ENCODE measurements at places on chromosomes 11 and 22.

- DNase-seq, result no peak
Measured at GRCh38 chr22:41431656-41432055, 14.9 kb downstream of the TOB2 start.

GRCh38 chr11:60942970-60943565, 8.9 kb downstream of the SLC15A3 start:
- DNase-seq, result no peak

GRCh38 chr11:7670641-7671040, 2.7 kb downstream of the CYB5R2 start:
- no peak for DNase-seq

DNA sequence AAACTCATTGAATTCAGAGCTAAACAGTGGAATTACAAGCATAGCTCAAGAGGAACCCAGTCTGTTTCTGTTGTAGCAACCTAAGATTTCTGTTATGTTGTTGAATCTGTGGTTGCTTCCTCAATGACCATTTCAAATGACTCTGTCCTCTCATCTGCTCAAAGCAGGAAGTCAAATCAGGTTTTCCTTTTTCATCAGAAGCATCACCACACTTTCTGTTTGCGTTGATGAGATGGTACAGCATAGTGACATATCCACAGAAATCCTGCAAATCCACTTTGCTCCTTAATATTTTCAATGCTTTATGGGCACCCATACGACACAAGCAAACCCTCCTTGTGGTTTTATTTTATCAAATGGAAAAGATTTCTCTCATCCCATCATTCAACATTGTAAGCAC, 12.6 kb upstream of the UCP2 start:
- no peak for DNase-seq

DNA sequence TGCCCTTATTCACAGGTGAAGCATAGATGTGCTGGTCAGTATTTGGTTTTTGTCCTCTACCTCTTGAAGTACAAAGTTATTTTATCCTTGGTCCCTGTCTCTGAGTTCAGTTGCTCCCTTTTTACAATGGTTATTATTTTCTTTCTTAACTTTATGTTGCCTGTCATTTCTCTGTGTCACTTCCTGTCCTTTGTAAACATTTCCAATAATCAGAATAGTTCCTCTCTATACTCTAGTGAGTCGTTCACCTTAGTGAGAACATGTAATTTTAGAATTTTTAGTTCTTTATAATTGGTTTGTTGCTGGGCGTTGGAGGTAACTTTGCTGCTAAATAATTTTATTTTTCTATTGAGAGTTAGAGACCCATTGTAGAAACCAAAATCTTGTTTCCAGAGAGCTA, 16.0 kb downstream of the CSTPP1 start:
- DNase-seq, result no peak

- DNase-seq, result no peak
Measured at GRCh38 chr22:20191000-20191515, 40.2 kb upstream of the CCDC188 start.

DNA sequence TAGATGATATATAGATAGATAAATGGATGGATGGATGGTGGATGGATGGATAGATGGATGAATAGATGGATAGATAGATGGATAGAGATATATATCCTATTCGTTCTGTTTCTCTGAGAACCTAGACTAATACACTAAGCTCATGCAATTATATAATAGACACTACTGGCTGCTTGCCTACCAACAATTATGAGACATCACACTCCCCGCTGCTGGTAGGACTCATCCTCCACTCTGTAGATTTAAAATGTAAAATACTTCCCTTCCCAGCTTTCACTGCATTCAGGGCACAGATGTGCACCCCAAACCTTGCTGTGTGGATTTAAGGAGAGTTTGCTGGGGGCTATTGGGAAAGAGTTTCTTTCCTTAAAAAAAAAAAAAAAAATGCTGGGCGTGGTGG, 28.3 kb upstream of the RCN1 start:
- DNase-seq, result no peak

DNA sequence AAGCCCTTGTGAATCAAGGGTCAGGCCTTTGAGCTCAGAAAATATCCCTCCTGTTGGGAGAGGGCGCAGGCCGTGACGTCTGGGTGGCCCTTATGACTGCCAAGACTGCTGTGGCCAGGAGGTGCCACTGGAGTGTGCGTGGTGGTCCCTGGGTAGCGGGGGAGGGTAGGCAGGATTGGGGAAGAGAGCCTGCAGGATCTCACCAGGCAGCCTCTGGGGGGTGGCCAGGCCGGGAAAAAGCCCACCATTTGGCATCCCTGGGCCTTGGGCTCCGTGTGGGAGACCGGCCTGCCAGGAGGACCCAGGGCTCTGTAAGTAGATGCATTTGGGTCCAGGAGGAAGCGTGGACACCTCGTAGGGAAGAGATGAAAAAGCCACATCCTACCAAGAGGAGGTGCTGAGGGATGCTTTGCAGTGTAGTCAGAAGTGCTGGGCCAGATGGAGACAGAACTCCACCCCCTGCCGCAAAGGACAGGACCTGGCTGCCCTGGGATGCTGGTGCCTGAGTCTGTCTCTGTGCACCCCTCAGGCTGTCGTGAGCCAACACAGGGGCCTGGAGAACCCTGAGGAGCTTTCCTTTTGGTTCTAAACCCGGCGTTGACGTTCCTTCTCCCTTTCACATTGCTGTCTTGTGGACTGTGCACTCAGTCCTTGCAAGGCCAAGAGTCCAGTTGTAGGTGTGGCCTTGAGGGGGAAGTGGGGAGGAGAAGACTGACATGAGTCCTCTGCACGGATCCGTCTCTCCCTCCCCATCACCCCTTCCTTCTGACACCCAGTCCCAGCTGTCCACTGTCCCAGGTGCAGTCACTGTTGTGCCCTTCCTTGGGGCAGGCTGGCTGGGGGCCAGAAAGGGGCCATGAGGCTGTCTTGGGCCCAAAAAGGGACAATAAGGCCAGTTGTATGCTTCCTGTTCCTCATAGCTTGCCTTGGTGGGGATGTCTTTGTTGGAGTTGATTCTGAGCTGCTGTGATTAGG, 12.7 kb upstream of the MIEF1 start:
- DNase-seq, result no peak

GRCh38 chr11:19660076-19660475, 52.6 kb upstream of the NAV2 start:
- no peak for DNase-seq

GRCh38 chr11:130769782-130770535, 146.3 kb downstream of the SNX19 start:
- no peak for DNase-seq

DNA sequence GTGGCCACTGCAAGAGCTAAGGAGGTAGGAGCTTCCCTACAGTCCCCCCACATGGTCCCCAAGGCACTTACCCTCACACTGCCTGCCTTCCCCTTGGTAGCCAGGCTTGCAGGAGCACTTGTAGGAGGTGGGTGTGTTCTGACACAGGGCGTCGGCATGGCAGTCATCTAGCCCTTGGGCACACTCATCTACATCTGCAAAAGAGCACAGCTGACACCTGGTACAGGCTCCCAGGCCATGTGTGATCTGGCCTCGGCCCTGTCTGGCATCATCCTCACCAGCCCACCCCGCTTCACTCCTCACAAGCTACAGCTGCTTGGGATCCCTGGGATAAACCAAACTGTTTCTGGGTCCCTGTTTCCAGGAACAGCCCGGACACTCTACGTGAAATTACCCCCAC, 1.8 kb downstream of the SCUBE2 start:
- no peak for DNase-seq

- DNase-seq, result no peak
Measured at GRCh38 chr11:110327508-110327907, 31.1 kb upstream of the RDX start.

DNA sequence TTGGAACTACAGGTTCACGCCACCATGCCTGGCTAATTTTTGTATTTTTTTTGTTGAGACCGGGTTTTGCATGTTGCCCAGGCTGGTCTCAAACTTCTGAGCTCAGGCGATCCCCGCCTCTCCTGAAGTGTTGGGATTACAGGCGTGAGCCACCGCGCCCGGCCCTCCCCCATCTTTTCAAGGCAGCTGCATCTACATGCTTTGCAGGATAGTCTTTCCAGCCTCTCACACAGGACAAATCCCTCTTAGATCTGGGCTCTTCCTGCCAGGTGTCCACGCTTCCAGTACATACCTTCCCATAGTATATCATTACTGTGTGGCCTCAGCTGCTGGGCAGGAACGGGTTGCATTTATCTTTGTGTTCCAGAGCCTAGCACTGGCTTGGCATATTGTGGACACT, 49.7 kb downstream of the C11orf96 start:
- no peak for DNase-seq

DNA sequence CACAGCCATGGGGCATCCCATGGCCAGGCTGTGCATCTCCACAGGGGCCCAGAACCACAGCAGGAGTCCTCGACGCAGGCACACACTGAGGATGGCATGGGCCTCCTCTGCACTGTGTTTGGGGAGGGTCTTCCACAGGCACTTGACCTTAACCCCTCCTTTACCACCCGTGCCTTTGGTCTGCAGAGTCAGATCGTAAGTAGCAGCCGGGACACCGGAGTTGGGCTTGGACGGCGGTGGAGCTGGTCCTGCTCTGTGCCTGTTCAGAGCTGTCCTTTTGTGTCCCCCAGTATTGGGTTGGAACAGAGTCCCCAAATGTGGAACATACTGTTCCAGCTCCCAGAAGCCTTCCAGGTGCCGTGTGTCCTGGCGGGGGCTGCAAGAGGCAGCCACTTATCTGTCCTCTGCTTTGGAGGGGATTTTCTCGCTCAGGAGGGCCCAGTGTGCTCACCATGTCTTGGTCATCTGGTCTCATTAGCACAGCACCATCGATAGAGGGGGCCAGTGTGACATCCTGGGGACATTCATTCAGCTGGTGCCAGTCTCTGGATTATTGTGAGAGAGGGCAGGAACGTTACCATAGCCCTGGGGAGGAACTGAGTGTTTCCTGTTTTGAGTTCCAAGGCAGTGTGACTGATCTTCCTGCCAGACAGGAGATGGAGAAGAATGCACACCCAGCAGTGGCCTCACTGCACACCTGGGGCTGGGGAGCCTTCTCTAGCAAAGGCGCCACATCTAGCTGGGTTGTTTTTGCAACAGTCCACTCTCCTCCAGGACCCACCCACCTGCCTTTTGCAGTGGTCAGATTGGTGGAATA, 12.4 kb downstream of the CRELD2 start:
- DNase-seq, result no peak

- no peak for DNase-seq
Measured at GRCh38 chr11:62452261-62452660, 33.4 kb downstream of the SCGB1A1 start.

GRCh38 chr22:33321466-33321865, 263.3 kb upstream of the SYN3 start:
- DNase-seq, result no peak

DNA sequence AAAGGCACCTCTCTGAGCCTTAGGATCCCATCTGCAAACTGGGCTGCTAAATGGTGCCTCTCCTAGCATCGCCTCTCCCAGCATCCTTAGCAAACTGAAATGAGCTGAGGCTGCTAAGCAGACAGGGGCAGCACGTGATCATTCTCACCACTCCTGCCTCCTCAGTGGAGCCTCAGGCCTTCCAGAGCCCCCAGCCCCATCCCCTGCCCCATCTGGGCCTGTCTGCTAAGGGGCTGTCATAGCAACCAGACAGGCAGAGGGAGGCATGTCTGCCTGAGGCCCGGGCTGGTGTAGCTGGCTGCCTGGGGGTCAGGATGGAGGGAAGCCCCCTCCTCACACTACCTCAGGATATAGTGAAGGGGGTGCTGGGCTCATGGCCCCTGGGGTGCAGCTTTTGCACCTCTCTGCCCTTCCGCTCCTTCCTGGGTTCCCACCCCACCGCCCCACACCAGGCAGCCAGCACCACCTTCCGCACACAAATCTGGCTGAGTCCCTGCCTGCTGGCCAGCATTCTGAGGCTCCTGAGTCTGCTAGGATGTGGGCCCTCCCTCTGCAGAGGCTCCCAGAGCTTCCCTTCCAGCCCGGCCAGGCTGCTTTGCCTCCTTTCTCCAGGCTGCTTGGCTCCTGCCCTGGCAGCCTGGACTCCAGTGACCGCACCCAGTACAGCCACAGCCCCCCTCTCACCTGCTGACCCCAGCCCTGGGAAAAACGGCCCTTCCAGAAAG, 47.5 kb upstream of the TTLL12 start:
- DNase-seq, result no peak

GRCh38 chr22:47692811-47693210, 930.4 kb downstream of the TBC1D22A start:
- no peak for DNase-seq

DNA sequence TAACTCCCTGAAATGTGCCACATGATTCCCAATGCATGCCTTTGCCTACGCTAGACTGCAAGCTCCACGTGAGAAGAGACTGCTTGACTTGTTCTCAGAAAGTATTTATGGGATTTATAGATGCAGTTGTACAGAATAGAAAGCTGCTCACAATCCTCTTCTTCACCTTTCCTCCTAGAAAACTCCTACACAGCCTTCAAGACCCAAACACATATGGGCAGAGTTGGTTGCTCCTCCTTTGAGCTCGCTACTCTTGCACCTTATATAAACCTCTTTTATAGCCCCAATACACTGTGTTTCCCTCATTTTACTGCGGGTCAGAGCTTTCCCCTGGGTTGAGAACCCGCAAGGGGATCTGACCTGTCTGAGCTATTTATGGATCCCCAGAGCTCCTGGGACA, 16.4 kb downstream of the C1QTNF6 start:
- no peak for DNase-seq

DNA sequence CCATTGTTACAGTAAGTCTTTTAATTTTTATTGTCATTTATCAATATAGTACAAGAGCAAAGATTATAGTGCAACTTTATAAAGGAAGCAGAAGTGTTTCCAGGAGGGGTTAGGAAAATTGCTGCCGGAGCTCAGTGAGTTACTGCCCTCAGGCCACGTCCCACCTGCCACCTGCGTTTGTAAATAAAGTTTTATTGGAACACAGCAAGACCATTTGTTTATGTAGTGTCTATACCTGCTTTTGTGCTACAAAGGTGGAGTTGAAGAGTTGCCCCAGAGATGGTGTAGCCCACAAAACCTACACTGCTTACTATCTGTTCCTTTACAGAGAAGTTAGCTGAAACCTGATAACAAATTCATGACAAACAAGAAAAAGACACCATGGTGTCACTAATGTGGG, 437.8 kb upstream of the B3GAT1 start:
- no peak for DNase-seq

GRCh38 chr11:128689591-128689947, 4.3 kb upstream of the FLI1 start:
- DNase-seq, result no peak

- no peak for DNase-seq
Measured at GRCh38 chr22:30240541-30241417, 5.8 kb downstream of the LIF start.

- no peak for DNase-seq
Measured at GRCh38 chr22:39212721-39213376, 31.9 kb downstream of the PDGFB start.

GRCh38 chr11:59728154-59728553, 14.5 kb upstream of the OR10V1 start:
- DNase-seq, result no peak

DNA sequence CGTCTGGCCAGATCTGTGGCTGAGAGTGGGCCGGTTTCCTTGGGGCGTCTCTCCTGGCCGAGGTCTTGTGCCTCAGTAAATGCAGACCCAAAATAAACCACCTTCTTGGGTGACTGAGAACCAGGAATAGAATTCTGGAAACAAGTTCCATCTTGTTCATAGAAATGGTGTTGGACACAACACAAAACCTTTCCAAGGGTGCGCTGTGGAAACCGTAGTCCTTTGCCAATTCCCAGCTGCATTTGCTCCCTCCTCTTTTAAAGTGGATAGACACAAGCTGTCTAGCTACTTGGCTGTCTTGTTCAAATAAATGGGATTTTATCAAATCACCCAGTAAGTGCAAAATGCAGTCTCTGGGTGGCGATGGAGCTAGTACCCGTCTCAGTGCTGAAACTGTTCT, 300.2 kb downstream of the SHANK2 start:
- DNase-seq, result no peak

Measured in stimulated activated CD8-positive, alpha-beta memory T cell treated with anti-CD3 and anti-CD28 coated beads, Interleukin-4, amount 100 ng/mL, for 4 hours (primary cell).